ENCODE measurements at places on chromosomes 3 and 15.

DNA sequence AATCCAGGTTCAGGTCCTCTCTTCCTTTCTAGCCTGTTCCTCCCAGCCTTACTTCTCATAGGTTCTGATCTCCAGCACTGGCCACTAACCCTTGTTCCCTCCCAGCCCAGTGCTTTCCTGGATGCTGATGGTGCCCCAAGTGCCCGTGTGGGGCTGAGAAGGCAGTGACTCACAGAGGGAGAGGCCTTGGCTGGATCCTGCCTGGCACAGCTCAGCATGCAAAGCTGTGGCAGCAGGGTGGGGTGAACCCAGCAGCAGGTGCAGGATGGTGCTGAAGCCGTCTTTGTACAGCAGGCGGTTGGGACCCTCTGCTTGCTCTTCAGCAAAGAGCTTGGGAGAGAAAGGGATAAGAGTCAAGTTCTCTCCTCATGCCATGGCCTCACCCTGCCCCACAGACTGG lies 7.6 kb downstream of the LPCAT4 start:
- no peak for DNase-seq

DNA sequence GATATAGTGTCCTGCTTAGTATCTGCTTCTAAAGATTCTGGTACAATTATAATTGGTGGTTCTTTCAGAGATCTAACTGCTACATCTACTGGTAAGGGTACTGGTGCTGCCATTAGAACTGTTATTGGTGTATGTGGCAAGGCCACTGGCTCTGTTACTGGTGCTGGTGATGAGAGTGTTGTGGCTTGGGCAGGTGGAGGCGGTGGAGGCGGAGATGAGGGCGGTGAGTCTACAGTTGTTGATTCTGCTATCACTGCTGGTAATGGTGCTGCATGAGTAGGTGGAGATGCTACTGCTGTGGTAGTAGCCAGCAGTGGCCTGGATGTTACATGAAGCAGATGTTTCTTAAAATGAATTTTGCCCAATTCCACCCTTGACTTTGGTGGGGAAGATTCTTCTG lies 40.1 kb downstream of the SETD2 start:
- no peak for DNase-seq

DNA sequence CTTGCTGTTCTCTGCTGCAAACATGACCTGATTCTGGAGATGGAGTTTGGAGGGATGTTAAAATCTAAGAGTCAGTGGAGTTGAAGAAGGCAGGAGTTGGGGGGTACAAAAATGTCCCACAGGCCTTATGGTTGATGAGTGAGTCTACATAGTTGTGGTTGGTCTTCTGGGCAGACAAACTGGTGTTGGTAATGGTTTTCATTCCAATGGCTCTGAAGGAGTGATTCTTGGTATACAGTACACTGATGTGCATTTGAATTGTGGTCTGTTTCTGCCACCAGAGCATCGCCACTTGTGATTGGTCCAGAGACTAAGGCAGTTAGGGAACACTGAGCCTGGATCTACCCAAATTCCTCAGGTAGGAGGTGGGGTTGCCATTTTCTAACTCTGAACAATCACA lies 514.1 kb upstream of the CFAP20DC start:
- no peak for DNase-seq

DNA sequence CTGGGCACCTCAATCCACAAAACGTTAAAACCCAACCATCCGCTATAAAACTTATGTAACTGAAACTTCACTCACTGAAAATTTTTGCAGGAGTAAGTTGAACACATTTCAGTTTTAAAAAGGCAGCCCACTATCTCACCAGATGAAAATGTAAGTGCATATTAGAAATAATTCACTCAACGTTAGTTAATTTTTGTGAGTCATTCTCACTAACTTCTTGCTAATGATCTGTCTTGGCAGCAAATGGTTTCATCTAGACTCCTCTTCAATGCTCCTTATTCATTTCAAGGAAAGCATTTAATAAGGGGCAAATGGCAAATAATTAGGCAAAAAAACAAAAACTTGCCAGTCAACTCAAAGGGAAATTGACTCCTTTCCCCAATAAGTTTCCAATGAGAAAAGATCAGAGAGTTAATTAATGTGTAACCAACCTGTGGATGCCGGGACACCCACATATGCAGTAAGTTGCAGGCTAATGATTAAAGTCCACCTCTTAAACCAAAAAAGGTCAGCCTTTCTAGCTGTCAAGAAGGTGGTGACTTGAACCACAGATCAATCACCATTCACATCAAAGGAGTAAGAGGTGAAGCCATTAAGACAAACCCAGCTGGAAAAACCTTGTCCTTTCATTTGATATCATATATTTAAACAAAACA lies 22.9 kb upstream of the PRICKLE2 start:
- no peak for DNase-seq

GRCh38 chr3:143897576-143898295 lies 49.5 kb upstream of the SLC9A9 start:
- no peak for DNase-seq

GRCh38 chr15:50458348-50459112 lies 34.3 kb downstream of the USP8 start:
- no peak for DNase-seq

- no peak for DNase-seq
Measured at GRCh38 chr3:166123576-166123975, 286.4 kb upstream of the BCHE start.

- DNase-seq = no peak
Measured at GRCh38 chr3:99662838-99663570, 24.6 kb downstream of the COL8A1 start.

DNA sequence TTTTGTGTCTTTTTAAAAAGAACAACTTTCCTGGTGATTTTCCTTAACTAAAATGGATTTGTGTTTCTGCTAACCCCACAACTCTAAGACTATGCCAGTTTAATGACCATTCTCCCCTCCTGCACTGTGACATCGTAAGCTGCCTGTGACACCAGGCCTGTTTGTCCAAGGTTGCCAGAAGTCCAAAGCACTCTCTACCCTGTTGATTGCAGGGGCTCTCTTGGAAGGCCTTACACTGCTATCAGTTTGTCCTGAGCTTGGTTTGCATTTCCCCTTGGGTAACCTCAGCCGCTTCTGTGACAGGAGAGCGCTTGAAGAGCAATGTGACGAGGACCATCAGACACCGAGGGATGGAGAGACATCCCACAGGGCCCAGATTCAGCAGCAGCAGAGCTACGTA lies 55.8 kb downstream of the CDAN1 start:
- no peak for DNase-seq

DNA sequence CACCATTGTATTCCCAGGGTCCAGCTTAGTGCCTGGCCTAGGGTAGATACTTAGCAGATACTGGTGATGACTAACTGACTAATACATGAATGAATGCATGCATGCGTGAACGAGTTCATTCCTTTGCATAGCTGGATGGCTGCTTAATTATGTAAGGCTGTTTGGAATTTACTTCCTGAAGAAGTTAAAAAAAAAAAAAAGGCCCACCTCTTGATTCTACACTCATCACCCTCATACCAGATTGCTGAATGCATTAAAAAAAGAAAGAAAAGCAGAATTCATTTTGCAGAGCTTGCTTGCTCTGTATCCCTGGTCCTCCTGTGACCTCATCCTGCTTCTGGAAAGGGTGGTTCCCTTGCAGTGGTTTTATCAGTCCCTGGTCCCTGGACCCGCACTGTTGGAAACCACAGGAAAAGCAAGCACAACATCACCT lies 277.6 kb upstream of the CFAP20DC start:
- no peak for DNase-seq

DNA sequence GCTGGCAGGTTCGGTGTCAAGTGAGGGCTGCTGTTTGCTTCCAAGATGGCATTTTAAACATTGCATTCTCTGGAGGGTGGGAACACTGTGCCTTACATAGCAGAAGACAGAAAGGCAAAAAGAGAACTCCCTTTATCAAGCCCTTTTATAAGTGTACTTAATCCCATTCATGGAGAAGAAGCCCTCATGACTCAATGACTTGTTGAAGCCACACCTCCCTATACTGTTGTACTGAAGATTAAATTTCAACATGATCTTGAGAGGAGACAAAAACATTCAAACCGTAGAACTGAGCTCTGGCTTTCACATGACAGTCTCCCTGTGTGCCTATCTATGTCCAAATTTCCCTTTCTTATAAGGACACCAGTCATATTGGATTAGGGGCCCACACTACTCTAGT lies 443.4 kb upstream of the CDIN1 start:
- DNase-seq = no peak

GRCh38 chr3:4856136-4856535 lies 123.1 kb upstream of the BHLHE40 start:
- DNase-seq = no peak

DNA sequence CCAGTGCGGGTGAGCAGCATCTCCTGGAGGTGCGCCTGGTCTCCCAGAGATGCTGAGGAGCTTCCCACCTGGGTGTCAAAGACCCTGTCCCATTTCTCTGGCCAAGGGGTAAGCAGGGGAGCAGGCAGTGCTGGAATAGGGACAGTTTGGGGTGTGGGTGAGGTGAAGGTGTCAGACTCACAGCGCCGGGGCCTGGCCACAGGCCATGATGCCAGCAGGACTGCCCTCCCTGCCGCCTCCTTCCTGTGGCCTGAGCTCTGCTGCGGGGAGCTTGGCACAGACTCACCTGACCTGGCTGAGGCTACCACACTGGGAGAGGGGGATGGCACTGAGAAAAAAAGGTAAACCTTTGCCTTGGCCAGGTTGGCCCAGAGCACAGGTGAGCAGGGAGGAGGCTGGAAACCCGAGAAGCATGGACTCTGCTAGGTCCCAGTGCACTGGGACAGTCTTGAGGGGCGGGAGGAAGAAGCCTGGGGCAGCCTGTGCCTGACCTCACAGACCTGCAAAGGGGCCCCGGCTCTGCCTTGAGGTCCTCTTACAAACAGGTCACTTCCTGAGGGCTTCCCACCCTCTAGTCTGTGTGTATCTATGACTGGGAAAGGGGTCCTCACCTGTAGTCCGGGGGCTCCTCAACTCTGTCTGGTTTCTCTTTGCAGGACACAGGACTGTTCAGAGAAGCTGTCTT lies 28.2 kb downstream of the GRAMD2A start:
- DNase-seq = no peak

DNA sequence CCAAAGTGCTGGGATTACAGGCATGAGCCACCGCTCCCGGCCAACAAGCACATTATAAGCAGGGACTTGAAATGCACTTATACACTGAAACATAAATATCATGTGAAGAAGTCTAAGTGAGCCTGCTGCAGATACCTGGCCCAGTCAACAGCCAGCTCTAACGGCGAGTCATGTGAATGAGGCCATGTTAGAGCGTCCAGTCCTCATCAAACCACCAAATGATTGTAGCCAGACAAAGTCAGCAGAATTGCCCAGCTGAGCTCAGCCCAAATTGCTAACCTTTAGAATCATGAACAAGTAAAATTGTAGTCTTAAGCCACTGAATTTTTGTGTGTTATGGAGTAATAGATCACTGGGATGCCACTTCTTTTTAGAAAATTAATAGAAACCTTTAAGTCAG lies 37.8 kb upstream of the UACA start:
- no peak for DNase-seq

DNA sequence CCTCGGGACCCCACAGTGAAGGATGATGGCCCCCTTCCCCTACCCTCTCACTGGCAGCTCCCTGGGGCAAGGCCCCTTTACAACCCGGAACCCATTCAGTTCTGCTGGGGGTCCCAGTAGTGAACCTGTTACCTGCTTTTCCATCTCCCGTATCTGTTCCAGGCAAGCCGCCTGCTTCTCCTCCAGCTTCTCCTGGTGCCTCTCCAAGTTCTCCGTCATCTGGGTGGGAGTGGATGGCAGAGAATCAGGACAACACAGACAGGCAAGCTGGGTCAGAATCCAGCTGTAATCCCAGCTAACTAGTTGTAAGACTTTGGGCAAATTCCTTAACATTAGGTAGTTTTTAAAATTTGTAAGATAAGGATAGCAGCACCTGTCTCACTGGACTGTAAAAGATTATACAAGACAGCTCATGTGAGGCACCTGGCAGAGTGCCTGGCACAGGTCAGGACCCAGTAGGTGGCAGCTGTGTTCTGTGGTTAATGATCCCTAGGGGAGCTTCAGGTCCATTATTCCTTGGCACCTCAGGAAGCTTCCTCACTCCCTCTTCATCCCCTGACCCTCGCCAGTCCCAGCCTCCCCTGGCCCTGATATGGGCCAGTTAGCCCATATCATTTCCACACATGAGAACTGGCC lies 6.4 kb upstream of the ANKRD63 start:
- no peak for DNase-seq

- DNase-seq = no peak
Measured at GRCh38 chr15:62975515-62975914, 67.0 kb upstream of the TPM1 start.

GRCh38 chr15:91857772-91858171 lies 4.3 kb downstream of the SLCO3A1 start:
- no peak for DNase-seq

GRCh38 chr15:31511707-31512310 lies 185.2 kb downstream of the KLF13 start:
- no peak for DNase-seq

GRCh38 chr15:58227706-58228543 lies 89.7 kb downstream of the AQP9 start:
- DNase-seq = peak; percentile 57

DNA sequence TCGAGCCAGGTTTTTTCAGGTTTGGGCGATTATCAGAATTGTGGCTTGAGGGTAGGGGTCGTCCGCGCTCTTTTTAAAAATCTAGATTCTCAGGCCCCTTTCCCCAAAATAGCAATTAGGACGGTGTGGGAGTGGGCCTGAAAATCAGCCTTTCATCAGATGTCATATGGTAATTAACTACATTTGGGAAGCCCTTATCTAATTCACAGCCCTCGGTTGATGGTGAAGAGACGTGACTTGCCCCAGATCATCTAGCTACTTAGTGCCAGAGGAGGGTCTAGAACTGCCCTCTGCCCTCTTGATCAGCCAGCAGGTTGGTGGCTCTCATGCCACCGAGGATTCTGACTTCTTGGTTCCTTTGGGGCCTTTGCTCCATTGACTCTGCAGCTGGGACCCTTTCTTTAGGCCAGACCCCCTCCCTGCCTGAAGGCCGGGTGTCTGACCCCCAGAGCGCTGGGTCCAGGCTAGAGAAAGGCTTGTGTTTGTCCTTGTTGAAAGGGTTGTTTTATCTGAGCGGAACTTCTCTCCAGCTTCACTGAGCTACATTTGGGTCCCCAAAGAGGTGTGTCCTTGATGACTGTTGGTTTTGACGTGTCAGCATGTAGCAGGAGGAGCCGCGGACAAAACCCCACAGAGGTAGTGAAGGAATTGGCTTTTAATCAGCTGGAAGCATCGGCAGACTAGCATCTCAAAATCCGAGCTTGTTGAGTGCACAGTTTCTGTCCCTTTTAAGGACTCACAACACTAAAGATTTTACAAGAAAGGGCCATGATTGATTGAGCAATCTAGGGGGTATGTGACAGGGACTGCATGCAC lies 857 bp downstream of the AEN start:
- peak; percentile 27 for DNase-seq

DNA sequence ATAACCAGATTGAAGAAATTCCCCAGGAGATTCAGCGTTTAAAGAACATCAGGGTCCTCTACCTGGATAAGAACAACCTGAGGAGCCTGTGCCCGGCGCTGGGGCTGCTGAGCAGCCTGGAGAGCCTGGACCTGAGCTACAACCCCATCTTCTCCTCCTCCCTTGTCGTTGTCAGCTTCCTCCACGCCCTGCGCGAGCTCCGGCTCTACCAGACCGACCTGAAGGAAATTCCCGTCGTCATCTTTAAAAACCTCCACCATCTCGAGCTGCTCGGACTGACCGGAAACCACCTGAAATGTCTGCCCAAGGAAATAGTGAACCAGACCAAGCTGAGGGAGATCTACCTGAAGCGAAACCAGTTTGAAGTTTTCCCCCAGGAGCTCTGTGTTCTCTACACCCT lies 9.4 kb upstream of the LRRC34 start:
- no peak for DNase-seq
